Activated naive CD4-positive, alpha-beta T cell treated with anti-CD3 and anti-CD28 coated beads, Interleukin-2, amount 50 U/mL, for 16 hours (primary cell): ENCODE measurements at places on chromosomes 13 and 19.

DNA sequence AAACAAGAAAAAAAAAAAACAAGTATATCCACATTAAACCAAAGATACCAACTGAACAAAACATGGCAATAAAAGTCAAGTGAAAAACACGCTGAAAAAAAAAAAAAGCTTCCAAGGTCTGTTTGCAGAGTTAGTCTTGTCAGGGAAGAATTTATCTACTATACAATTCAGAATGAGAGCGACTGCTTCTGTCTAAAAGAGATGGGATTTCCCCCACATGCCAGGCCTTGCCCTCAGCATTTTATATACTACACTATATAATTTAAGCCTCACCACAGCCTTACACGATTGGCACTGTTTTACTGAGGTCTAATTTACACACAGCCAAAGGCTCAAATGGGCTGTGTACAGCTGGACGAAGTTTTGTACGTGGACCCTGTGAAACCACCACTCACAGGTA lies 67.3 kb downstream of the FOXO1 start:
- no peak for DNase-seq

DNA sequence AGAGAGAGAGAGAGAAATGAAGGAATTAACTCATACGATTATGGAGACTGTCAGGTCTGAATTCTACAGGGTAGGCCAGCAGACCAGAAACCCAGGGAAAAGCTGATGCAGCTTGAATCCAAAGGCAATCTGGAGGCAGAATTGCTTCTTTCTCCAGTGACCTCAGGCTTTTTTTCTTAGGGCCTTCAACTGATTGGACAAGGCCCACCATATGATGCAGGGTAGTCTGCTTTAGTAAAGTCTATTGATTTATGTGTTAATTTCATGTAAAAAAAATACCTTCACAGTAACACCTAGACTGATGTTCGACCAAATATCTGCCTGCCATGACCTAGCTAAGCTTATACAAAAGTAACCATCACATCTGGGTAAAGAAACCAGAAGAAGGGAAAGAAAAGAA lies 71.1 kb downstream of the MZT1 start:
- DNase-seq = no peak

GRCh38 chr19:8304841-8305621 lies 3.1 kb downstream of the CD320 start:
- DNase-seq = peak; percentile 41

DNA sequence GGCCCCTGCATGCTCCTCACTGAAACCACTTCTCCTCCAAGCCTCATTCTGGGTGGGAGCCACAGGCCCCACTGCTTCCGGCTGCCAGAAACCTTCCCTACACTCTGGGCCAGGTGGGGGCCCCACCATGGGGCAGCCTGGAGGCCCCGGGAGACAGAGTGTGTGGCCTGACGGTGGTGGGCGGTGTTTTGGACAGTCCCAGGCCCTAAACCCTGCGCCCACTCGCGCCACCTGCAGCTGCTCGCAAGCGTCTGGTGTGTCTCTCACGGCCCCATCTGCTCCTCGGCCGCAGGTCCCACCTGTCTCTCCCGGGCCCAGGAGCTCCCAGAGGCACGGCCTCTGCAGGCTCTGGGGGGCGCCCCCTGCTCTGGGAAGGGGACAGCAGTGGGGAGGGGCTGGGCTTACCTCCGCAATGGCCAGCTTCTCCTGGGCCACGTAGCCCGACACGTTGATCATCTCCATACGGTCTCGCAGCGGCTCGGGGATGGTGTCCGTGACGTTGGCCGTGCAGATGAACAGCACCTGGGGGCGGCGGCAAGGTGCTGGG lies 5.6 kb downstream of the RPL36 start:
- no peak for DNase-seq

- no peak for DNase-seq
Observed at GRCh38 chr13:107817647-107818287, 397.6 kb downstream of the LIG4 start.

DNA sequence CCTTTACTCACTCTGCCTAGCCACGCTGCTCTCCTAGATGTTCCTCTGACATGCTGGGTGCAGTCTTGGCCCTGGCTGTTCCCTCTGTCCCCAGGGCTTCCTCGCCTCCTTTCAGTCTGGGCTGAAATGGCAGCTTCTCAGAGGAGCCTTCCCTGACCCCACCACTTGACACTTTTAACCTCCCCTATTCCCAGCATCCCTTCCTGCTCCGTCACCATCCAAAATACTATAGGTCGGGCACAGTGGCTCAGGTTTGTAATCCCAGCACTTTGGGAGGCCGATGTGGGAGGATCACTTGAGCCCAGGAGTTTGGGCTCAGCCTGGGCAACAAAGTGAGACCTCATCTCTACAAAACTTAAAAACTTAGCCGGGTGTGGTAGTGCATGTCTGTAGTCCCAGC lies 2.6 kb downstream of the FAM187B start:
- DNase-seq = no peak

DNA sequence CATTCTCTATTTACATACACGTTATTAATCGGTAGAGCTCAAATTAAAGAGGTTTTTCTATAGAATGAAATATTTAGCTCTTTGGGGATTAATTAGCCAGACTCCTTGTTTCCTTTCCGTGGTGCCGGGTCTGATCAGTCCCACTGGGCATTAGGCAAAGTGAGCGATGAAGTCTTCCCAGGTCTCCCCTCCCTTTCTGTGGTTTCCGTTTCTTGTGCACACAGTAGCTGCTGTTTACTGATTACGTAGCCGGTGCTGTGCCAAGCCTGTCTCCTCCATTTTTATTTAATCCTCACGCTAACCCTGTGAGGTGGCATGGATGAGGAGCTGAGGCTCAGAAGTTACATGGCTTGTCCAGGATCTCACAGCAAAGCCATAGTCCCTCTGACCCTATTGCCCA lies 9.0 kb downstream of the SLC25A15 start:
- DNase-seq = no peak

DNA sequence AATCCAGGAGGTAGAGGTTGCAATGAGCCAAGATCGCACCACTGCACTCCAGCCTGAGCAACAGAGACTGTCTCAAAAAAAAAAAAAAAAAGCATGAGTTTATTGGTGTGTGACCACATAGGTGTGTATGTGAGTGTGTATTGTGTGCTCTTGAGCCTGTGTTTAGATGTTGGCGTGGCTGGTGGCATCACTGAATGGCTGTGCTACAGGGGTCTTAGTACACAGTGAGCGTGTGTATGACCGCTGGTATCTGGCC lies 2.5 kb downstream of the SLC1A5 start:
- no peak for DNase-seq

DNA sequence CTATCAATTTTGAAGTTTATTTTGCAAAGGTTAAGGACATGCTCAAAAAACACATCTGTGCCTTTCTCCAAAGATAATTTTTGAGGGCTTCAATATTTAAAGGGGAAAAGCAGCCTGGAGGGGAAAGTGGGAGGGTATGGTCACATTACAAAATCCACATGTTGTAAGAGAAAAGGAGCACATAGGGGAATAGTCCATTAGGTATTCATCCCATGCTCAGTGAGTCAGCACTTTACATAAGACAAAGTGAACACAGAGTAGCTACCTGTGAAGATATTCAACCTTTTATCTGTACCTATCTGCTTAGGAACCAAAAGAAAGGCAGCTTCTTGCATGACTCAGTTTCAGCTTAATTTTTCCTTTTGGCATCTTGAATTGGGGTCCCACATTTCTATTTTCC lies 932.0 kb downstream of the SLITRK6 start:
- DNase-seq = no peak

GRCh38 chr13:30751183-30751933 lies 16.0 kb downstream of the ALOX5AP start:
- DNase-seq = no peak

GRCh38 chr19:5690955-5691821 lies 1.1 kb downstream of the RPL36 start:
- peak; percentile 74 for DNase-seq

DNA sequence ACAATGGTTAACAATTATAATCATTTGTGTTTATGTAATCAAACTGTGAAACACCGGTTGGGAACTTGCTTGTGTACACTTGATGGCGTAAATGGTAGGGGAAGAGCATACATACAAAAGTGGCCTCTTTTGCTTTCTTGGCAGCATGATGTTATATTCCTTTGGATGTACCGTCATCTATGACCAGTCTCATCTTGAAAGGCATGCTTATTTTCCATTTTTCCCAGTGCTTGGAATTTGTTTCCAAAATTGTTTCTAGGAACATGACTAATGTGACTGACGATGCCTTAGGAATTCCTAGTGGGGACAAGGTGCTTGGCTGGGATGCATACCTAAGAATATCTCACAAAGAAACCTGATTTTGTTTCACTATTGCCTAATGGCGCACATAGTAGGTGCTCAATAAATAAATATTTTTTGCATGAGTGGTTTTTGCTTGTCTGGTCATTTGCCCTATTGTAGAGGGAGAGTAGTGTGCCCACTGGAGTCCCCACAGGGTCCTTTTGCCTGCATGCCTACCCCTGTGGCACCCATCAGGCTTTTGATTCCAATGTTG lies 45.5 kb downstream of the SAE1 start:
- no peak for DNase-seq

GRCh38 chr19:56683116-56683515 lies 11.6 kb upstream of the ZNF835 start:
- no peak for DNase-seq

GRCh38 chr13:40605573-40605972 lies 60.9 kb downstream of the FOXO1 start:
- no peak for DNase-seq

GRCh38 chr13:21336609-21337349 lies 122.3 kb downstream of the ZDHHC20 start:
- DNase-seq = no peak

DNA sequence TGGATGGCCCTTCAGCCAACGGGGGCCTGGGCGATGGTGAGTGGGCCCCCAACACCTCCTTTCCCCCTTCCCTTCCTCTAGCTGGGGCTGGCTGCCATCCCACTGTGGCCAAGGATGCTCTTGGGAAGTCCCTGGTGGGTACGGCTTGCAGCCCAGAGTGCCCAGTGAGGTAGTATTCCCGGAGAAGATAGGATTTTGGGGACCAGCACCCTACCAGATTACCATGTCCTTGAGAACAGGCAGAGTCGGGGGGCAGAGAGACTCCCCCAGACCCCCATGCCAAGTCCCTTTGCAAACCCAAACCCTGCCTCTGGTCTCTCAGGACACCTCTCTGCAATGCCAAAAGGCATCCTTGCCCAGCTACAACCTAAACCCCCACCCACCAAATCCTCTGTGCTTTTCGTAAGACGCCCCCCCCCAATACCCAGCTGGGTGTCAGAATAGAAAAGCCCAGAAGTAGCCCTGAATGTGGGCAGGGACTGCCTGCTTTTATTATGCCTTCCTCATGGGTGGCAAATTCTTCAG lies 1.7 kb downstream of the HIF3A start:
- DNase-seq = no peak

GRCh38 chr19:8373867-8374813 lies 10.2 kb downstream of the ANGPTL4 start:
- no peak for DNase-seq

GRCh38 chr19:45591004-45591637 lies 6.5 kb upstream of the OPA3 start:
- DNase-seq = peak; percentile 53

DNA sequence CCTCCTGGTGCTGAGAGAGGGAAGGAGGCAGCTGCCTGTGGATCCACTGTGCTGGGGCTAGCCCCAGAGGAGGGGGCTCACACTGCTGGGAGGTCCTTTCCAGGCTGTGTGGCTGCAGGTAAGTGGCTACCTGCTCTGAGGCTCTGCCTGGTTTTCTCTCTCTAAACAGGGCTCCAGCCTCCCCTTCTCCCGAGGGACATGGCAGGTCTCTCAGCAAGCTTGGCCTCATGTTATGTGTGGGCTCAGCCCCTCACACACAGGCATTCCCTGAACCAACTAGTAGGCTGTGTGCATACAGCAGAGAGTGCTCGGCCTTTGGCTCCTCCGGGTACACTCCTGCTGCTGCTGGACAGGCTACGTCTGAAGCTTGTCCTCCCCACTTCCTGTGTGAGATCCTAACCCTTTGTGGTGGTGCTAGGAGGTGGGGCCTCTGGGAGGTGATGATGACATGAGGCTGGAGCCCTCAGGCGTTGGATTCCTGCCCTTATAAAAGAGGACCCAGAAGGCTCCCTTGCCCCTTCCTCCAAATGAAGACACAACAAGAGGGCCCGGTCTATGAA lies 4.2 kb downstream of the ZNF835 start:
- DNase-seq = no peak

- no peak for DNase-seq
Observed at GRCh38 chr13:54194233-54195024, 1165.8 kb downstream of the OLFM4 start.

DNA sequence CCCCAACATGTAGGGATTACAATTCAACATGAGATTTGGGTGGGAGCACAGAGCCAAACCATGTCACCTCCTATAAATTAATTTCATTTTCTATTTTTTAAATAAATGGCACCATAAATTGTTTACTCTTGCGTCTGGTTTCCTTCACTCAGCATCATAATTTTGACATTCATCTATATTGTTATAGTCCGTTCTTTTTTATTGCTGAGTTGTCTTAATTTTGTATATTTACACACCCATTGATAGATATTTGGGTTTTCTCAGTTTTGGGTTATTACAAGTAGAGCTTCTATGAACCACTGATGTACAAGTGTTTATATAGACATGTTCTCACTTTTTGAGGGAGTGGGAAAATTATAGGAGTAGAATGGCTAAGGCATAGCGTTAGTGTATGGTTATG lies 445.4 kb downstream of the MYO16 start:
- DNase-seq = no peak

- no peak for DNase-seq
Observed at GRCh38 chr13:43908156-43909126, 28.7 kb downstream of the LACC1 start.

DNA sequence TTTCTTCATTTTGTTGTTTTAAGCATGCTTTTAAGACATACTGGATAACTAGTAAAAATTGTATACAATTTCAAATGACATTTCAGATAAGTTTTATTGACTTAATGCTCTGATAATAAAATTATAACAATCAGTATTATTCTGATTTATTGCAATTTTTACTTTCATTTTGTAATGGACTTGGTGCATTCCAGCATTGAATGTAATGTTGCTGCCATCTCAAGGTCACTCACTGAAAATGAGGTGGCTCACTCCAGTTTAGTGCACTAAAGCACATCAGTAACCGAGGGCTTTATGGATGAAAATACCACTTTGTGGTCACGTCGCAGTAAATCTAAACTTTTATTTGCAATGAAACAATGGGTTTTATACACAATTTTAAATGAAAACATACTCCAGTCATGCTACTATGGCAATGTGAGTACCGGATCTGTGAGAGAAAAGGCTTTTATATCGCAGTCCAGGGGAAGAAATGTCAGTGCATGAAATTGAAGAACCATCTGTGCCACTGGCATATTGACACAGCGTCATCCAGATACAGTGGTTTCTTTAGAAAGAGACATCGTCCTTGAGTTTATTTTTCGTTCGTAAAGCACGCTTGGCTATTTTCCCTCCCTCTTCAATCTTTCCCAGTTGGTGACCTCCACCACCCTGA lies 20.7 kb upstream of the ZNF507 start:
- no peak for DNase-seq

- DNase-seq = no peak
Observed at GRCh38 chr13:41492432-41493260, 35.3 kb downstream of the RGCC start.

DNA sequence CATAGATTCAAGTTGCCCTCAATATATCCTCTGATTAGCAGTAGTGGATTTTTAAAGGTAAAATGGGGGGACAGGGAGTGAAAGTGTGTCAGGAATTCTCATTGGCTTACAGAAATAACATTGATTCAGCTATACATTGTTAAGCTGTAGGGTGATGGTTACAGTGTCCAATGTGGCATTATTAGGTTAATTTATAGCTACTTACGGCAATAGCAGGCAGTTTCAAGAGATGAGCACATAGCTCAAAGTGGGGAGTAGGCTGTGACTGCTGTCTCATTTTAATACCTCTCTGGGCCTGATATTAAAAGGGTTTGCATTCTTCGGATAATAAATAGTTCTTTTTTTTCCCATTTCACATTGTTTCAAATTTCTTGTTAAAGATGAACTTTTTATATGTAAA lies 34.6 kb downstream of the PAN3 start:
- no peak for DNase-seq
